ENCODE measurements at places on chromosomes 4 and X.

GRCh38 chr4:136337216-136337615 lies 1195.1 kb downstream of the PCDH18 start:
- no peak for DNase-seq

GRCh38 chr4:82429728-82430192 lies 502 bp downstream of the HNRNPDL start:
- DNase-seq, result no peak

GRCh38 chrX:71885099-71885498 lies 25.5 kb upstream of the NHSL2 start:
- no peak for DNase-seq

DNA sequence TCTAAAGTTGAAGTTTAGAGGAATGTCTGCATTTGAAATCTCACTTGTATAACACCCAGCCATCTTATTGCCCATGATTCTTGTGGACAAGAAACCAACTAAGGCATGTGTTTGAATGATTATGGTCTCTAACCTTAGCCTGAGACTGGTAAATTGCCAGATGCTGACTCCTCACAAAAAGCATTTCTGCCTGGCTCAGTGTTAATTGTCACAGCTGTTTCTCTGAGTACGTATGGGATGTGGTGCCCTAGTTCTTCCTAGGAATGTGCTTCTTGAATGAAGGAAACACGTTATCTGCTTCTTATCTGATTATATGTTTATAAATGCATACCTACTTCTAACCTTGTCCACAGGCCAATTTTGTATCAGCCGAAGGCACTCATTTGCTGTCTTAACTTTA lies 63.1 kb upstream of the NDP start:
- no peak for DNase-seq

DNA sequence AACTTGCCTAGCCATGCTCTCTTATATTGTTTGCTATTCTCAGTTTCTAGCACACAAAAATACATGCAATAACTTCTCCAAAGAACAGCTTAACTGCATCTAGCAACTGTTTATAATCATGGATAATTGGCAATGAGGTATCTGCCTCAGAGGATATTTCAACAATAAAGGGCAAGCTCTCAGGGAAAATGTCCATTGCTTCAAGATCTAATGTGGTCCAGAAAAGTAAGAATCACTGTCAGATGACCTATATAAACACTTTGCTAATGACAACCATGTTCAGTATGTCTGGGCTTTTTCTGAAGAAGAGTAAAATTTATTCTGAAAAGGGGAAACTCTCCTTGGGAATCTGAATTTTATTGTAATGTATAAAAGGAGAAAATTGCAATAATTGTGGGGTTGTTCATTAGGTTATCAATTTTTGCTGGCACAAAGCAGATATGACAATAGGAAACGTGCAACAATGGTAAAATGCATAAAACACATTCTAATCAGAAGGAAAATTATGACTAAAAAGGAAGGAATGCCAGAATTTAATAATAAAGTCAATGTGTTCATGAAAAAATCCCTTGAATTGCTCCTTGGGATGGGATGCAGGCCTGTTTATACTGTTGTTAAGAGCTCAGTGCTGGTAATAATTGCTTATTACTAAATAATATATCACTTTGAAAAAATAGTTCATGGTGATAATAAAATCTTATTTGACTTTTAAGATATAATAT lies 90.3 kb downstream of the ANTXR2 start:
- DNase-seq, result no peak

- no peak for DNase-seq
Measured at GRCh38 chr4:53592122-53592521, 836 bp upstream of the LNX1 start.

DNA sequence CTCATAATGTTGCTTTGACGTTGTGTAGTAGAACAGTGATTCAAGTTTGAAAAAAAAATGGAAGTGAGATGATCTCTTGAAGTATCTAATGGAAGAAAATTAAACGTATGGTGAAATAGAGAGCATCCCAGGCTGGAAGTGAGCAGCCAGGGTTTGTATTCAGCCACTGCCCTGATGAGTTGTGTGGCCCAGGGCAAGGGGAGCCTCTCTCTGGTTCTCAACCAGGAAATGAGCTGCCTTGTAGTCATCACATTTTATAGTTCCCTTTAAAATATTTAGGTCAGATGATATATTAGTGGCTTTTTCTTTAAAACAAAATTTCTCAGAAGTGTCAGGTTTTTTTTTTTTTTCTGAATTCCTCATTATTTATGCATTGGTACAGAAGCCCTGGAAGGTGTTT lies 150.3 kb downstream of the GPAT3 start:
- DNase-seq, result no peak

- DNase-seq, result no peak
Measured at GRCh38 chr4:16322183-16322582, 95.9 kb upstream of the TAPT1 start.

- DNase-seq, result no peak
Measured at GRCh38 chrX:49910344-49910743, 12.1 kb upstream of the CLCN5 start.

- no peak for DNase-seq
Measured at GRCh38 chrX:11641349-11642065, 24.2 kb downstream of the ARHGAP6 start.

GRCh38 chr4:142882159-142882558 lies 36.1 kb upstream of the INPP4B start:
- DNase-seq, result no peak

DNA sequence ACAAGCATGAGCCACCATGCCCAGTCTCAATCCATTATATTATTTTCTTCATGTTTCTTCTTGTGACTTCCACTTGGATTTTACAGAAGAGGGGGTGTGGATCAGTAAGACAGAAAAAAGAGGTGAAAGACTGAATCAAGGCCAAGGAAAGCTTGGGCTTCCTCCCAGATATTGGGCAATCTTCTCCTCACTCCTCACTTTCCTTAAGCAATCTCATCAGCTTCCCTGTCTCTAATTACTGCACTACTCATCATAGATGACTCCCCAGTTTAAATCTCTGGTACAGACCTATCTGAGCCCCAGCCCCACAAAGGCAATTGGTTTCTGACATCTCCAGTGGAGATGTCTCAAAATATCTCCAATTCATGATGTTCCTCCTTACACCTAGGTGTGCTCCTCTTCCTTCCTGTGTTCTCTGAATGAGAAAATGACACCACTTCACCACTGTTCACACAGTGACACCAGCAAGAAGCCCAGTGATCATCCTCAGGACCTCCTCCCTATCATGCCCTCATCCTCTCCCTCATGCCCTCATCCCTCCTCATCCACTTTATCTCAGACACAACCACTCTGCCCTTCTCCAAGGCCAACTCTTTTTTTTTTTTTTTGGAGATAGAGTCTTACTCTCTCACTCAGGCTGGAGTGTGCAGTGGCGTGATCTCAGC lies 44.8 kb upstream of the HERC6 start:
- DNase-seq, result no peak

GRCh38 chrX:68299898-68300297 lies 133.4 kb downstream of the OPHN1 start:
- no peak for DNase-seq

DNA sequence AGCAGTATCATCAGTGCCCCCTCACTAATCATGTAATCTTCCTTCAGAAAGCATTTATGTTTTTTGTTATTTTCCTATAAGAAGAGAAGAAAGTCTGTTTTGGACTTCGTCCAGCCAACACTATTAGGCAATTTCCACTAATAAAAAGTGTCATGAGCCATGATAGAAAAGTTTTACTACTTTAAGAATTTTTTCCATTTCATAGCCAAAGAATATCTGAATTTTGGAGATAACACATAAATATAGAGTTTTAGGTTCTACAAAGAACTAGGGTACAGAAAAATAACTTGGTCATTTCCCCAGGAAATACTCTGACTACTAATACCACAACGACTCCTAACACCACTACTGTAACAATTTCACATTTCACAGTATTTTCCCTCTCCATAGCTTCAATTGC lies 41.8 kb upstream of the VEGFC start:
- DNase-seq, result no peak

DNA sequence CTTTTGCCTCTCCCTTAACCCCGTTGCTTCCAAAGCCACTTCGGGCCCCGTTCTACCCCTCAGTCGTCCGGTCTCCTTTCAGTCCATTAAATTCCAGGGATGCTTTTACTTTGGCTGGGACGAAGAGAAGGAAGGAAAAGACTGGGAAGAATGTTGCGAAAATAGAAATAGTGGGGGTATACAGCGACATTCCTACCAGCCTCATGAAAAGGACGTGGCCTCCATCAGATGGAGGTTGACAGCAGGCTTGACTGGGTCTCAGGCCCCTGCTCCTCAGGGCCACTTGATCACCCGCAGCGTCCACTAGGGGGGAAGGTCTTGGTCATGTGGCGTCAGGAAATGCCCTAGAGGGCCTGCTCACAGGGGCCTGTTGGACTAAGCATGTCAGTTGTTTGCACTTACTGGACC lies 657 bp upstream of the ANKRD50 start:
- DNase-seq, result peak; percentile 80

GRCh38 chrX:11504234-11504633 lies 161.5 kb downstream of the ARHGAP6 start:
- DNase-seq, result no peak

GRCh38 chr4:180150818-180151217 lies 2092.4 kb upstream of the TENM3 start:
- DNase-seq, result no peak

DNA sequence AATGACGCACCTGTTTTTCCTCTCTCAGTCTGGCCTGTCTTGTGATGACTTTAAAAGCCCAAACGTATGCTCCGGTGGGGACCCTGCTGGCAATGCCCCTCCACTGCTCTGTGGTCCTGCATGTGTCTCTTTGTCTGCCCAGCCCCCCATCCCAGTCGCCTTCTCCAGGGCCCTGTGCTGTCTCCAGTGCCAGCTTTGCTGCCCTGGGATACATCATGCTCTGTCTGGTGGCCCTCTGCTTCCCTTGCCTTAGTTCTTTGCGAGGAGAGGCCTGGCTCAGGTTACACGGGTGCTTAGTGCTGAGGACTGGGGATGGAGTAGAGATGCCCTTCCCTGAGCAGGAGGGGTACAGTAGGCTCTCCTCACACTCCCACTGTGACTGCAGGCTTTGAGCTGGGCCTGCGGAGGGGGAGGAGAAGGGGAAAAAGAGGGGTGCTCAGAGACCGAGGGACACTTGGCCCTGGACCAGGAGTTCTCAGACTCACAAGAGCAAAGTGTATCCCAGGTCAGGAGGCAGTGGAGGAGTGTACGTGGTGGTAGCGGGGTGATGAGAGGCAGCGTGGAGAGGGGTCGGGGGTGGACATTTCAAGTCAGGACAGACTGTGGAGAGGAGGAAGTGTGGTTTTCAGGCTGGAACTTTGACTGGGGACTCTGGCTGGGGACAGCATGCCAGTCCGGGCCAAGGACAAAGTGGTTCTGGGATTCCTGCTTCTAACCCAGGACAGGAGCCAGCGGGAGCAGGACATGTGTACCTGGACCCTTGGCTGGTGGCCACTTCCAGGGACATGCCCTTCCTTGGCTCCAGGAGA lies 2.8 kb downstream of the APLN start:
- DNase-seq, result no peak

DNA sequence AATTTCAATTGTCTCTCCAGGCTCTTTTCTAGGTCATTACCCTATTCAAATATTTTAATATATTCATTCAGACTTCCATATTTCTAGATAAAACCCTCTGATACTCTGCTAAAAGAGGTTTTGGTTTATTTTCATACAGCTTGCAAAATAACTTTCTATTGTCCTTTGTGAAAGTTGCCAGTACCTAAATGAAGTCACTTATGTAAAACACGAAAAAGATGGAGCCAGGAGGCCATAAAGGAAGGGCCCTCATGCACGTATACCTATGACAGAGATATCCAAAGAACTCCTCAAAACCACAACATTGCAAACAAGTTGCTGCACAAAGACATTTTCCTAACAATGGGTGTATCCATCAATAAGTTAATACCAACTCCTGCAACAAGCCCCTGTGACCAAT lies 25.7 kb upstream of the ELOVL6 start:
- DNase-seq, result no peak

GRCh38 chr4:147163311-147163710 lies 217.6 kb upstream of the TTC29 start:
- DNase-seq, result no peak

DNA sequence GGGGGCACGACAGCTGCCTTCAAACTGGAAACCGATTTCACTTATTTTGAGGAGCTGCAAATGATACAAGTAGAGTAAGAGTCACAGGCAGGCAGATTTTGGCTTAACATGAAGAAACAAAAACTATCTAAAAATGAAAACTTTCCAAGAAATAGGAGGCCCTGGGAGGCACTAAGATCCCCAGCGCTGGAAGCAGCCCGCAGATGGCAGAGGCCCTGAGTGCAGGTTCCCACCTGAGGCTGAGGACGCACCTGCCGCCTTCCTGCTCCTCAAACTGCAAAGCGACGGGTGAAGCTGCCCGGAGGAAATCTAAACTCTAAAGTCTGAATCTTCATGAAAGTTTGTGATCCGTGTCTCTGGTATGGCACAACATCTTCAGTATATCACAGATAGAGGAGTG lies 138.7 kb downstream of the AFAP1 start:
- DNase-seq, result no peak

GRCh38 chrX:145393702-145394235 lies 146.5 kb downstream of the SPANXN1 start:
- no peak for DNase-seq

DNA sequence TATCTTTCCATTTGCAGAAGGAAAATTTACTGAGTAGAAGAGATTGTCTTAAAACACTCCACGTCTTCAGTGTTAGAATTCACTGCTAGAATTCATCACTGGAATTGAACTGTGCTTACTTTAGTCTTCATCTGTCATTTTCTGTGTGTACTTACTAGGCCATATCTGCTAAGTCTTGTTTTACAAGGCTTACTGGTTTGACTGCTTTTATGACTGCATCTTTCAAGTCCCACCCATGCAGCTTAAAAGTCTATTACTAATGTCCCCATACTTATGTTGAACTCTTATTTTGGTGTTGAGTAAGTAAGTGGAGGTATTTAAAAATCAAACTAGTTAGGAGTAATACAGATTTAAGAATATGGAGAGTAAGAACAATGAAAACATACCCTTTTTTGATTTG lies 14.6 kb downstream of the CLCN3 start:
- DNase-seq, result no peak

GRCh38 chr4:159055833-159056232 lies 47.0 kb upstream of the RAPGEF2 start:
- no peak for DNase-seq

GRCh38 chr4:925171-925570 lies 6.9 kb downstream of the GAK start:
- peak; percentile 11 for DNase-seq

GRCh38 chrX:150647331-150647730 lies 45.9 kb upstream of the MTMR1 start:
- DNase-seq, result no peak

DNA sequence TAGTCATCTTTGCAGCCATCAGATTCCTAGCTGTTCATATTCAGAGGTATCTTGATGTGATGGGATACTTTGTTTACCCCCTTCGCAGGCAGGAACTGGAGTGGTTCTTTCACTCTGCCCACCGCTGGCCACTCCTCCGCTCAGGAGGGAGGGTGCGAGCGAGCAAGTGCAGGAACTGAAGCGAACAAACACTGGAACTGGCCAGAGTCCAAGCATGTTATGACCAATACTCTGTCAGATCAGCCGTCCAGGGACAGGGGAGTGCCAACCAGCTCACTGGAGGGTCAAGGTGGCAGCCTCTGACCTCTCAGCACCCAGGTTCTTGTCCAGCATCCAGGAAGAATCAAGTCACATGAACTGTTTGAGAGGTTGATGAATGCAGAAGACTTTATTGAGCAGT lies 18.0 kb upstream of the MANBA start:
- DNase-seq, result no peak

Measured in right forelimb (tissue), 1 donor.